ENCODE measurements at places on chromosomes 2 and 18.

GRCh38 chr2:1701020-1701419 is 43.3 kb downstream of the PXDN start:
- no peak for DNase-seq

GRCh38 chr2:67142071-67142470 is 255.1 kb upstream of the ETAA1 start:
- DNase-seq: no peak

DNA sequence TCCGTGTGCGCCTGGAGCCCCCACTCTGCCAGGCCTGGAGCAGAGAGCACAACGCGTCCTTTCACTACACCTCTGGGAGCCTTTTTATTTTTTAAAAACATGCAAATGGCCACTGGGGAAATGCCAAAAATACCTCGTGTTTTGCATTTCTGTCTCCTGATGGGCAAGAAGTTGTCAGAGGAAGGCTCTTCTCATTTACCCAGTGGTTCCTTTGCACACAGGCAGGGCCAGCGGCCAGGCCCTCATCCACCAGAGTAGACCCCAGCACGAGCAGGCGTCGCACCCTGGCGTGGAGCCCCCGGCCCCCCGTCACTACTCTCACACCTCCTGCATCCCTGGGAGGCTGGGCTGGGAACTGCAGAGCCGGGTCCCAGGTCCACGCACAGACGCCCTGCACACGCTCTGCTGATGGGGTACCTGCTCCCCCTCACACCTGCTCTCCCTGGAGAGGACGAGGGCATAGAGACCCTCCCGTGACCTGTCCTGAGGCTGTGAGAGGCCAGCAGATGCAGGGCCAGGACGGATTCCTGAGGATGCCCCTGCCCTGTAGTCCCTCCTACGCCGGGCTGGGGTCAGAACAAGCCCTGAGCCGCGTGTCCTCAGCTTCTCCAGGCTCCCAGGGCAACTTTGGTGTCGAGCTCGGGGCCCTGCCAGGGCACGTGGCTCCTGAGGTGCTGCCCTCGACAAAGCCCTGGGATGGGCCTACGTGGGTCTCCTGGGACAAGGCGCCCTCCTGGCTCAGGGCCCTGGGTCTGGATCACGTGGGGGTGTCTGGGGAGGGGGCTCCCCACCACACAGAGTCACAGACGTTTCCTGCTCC is 65.0 kb downstream of the NFATC1 start:
- DNase-seq: no peak

DNA sequence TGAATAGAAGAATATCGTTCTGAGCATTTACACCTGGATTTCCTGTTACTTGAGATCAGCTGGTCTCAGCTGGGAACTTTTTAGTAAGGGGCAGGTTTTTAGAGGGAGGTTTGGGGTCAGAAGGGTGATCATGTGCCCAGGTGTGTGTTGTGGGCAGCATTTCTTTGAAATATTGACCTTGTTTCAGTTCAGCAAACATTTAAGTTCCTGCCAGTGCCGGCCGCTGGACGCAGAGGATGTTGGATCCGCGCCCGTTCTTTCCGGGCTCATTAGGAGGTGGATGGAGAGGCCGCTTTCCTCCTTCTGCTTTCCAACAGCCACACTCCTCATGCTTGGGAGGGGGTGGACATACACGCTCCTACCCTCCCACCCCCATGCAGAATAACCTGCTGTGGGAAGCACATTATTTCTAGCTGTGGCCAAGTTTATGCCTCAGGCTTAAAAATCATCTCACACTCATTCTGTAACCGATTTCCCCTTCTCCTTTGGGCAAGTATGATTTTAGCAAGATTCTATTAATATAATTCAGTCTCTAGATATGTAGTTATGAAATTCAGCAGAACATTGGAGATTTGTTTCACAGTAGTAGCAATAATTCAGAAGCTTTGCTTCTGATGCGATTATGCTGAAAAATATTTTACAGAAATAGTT is 131.4 kb downstream of the ZNF236 start:
- peak; percentile 94 for DNase-seq

DNA sequence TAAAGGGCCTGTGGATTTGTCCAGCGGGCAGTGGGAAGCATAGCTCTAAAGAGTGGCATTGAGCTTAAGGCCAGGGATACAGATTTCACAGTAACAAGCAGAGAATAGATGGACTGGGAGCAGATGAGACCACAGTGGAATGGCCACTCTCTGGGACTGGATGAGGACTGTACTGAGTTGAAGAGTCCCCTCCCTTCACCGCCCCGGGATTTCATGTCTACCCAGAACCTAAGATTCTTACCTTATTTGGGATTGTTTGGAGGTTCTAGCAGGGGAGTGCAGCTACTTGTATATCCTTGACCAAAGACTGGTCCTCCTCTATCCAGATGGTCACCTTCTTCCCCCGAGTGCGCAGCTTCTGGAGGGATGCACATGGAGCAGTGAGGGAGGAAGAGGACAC is 28.0 kb upstream of the EFEMP1 start:
- DNase-seq: no peak

DNA sequence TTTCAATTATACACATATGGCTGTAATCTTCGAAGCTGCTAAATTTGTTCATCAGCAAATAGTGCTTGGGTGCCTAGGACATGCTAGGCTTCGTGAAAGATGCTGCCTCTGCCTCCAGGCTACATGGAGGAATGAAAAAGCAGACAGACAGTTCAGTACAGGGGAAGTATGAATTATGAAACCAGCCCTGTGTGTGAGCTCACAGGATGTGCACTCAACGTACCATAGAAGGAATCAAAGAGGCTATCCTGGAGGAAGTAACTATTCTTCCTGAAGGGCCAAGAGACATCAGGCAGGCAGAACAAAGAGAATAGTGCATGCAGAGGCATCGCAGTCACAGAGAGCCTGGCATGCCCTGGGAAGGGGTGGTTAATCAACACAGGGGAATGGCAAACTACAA is 61.4 kb downstream of the DYM start:
- DNase-seq: no peak

DNA sequence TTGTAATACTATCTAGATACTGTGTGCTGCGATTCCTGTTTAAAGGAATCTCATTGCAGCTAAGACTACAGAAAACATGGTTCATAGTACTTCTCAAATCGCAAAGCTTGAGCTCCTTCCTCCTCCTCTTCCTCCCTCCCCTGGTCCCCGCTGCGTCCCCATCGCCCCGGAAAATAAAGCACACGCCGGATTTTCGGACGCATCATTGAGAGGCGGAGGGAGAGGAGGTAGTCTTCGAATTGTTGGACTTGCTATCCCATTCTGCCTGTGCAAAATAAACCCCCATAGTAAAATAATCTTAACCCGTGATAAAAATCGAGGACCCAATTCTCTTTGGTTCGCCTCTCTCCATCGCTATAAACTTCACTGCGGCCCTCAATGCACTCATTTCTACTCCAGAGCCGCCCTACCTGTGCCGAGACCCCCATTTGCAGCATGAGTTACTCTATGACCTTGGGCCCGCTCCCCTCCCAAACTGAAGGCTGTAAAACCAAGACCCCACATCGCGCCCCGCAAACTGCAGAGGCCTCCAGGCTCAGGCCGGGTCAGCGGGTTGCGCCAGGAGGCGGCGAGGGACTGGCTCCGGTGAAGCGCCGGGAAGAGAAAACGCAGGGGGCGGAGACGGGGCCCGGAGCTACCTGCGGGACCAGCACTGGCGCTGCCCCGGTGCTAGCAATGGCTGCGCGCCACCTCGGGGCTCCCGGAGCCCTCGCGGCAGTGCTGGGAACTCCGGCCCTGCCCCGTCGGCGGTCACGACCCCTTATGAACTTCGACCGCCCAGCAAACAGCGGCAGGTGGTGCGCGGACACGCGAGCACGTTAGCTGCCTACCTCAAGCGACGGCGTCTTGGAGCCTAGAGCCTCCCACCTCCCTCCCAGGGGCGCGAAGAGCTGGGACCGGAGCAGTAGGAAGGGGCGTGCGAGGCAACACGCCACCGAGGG is 649 bp downstream of the ESCO1 start:
- DNase-seq: peak; percentile 57

- DNase-seq: no peak
These were observed 4.0 kb downstream of the DOK1 start for GRCh38 chr2:74558284-74559230.

- no peak for DNase-seq
These were observed 179.0 kb downstream of the TWIST2 start for GRCh38 chr2:239026711-239027361.

GRCh38 chr2:96527286-96528005 is 9.1 kb upstream of the ARID5A start:
- peak; percentile 88 for DNase-seq

GRCh38 chr2:20698916-20699613 is 32.1 kb downstream of the GDF7 start:
- DNase-seq: no peak

DNA sequence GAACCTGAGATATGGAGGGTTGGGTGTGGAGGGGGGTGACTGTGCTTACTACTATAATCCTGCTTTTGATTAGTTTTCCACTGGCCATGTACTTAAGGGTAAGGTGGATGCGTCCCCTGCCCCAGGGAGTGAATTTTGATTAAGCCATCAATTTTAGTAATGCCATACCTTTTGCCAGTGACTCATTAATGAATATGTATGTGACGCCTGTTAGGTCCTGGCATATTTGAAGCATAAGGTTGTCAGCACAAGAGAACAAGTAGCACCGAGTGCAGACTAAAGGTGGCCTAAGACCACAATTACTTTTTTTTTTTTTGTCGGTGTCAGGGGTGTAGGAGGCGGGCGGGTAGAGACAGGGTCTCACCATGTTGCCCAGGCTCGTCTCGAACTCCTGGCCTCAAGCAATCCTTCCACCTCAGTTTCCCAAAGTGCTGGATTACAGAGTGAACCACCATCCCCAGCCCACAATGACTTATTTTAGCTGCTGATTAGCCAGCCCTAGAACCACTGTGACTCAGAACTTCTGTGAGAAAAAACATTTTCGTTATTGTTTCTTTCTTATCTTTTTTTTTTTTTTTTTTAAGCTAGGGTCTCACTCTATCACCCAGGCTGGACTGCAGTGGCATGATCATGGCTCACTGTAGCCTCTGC is 7.0 kb downstream of the TANC1 start:
- DNase-seq: no peak

- no peak for DNase-seq
These were observed 667.0 kb downstream of the TSN start for GRCh38 chr2:122422384-122422991.

- no peak for DNase-seq
These were observed 155.0 kb downstream of the EIPR1 start for GRCh38 chr2:3222636-3223035.

DNA sequence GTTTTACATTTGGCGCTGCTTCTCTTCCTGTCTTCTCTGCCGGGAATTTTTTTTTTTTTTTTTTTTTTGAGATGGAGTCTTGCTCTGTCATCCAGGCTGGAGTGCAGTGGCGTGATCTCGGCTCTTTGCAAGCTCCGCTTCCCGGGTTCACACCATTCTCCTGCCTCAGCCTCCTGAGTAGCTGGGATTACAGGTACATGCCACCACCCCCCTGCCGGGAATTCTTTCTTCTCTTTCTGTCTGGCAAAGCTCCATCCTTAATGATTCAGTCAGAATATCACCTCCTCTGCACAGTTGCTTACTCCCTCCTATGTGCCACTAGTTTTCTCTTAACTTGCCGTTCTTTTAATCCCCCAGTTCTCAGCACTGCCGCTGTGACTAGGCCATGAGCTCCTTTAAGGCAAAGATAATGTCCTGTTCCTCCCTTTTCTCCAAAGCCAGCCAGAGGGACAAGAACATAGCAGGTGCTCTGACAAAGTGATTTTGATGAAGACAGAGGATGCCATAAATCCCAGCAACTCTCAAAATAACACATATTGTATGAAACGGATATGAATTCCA is 112.1 kb upstream of the LRATD1 start:
- no peak for DNase-seq

DNA sequence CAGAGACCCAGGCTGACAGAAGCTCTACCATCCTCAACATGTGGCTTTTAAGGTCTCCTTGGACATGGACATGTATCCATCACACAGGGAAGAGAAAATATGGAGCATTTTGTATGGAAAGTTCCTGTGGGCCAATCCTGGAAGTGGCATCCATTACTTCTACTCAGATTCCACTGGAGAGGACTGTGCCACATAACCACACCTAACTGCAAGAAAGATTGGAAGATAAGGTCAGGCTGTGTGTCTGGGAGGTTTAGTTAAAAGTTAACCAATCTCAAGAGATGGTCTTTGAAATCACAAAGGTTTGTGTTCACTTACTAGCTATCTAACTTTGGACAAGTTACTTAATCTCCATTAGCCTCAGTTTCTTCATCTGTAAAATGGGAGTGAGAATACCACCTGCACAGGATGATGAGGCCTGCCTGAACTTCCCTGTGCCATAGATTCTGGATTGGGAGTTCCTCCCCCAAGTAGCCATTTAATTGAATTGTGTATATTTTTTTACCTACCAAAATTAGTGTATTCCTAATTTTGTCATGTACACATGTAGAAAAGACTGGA is 3.9 kb upstream of the ABCB11 start:
- DNase-seq: no peak

- DNase-seq: no peak
These were observed 76.1 kb downstream of the SCG2 start for GRCh38 chr2:223526106-223526505.

GRCh38 chr18:59376351-59376935 is 17.4 kb upstream of the LMAN1 start:
- DNase-seq: no peak

- no peak for DNase-seq
These were observed 92.7 kb downstream of the PDCL3 start for GRCh38 chr2:100655446-100655845.

DNA sequence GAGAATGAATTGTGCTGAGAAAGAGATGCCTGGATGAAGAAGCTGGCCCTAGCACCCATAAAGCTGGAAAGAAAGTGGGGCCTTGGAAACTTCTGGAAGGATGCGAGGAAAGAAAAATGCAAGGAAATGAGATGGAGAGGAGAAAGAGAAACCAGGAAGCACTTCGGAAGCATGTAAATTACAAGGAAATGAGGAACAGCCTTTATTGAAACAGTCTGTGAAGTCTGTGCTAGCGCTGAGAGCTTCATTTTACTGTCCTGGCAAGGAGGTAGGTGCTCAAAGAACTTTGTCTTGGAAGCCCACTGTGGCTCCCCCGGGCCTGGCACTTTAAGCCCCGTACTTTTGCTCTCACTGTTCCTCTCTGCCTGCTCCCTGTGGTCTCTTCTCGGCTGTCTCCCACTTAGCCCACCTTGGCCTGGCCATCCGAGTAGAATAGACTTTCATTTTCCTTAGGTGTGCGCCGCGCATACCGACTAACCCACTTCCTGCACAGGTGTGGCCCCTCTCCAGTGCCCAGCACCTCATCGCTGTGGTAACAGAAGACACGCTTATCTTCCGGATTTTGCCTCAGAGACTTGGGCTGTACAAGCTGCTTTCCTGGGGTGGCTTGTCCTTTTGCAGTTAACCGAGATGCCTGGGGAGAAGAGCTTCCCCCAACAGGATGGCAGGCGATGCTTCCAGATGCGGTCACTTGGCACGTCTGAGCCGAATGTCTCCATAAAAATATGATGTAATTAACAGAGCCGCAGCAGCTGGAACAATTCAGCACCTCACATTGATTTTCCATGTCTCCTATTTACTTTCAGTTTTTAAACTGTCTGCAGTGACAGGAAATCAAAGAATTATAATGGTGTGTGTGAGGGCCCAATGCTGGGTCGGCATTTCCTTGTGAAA is 199.6 kb downstream of the HRH4 start:
- peak; percentile 80 for DNase-seq

- peak; percentile 90 for DNase-seq
These were observed 616 bp downstream of the RNPEPL1 start for GRCh38 chr2:240568678-240569522.

GRCh38 chr2:43102366-43103092 is 123.9 kb downstream of the ZFP36L2 start:
- DNase-seq: peak; percentile 93
